ENCODE measurements at places on chromosomes 1 and 21.

- DNase-seq = no peak
Measured at GRCh38 chr21:35170244-35170643, 121.1 kb upstream of the RUNX1 start.

- DNase-seq = no peak
Measured at GRCh38 chr1:229133151-229133550, 137.8 kb upstream of the RAB4A start.

DNA sequence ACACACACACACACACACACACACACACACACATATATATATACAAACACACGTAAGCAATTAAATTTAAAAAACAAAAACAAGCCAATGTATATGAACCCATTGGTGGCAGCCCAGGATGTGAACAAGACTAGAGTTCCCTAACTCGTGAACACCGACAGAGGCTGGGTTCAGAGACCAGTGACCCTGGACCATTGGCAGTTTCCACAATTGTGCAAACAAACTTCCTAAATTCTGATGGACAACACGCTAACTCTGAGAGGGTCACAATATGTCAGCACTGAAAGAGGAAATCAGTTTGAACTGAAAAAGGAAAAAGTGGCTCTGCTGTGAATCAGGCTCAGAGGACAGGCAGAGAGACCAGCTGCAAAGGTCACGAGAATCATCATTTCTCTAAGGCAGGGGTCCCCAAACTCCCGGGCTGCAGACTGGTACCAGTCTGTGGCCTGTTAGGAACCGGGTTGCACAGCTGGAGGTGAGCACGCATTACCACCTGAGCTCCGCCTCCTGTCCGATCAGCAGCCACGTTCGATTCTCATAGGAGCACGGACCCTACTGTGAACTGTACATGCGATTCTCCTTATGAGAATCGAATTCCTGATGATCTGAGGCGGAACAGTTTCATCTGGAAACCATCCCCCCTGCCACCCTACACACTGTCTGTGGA is 50.5 kb upstream of the ERO1B start:
- no peak for DNase-seq

GRCh38 chr1:90558126-90558525 is 159.0 kb downstream of the BARHL2 start:
- no peak for DNase-seq

GRCh38 chr1:117162816-117163215 is 41.3 kb upstream of the TRIM45 start:
- no peak for DNase-seq

GRCh38 chr1:109740615-109741373 is at the start of gene GSTM3:
Gene GSTM3, minus strand, starts transcription at chr1:109741038. Its CDS starts 751 bp downstream, at chr1:109740287.
- DNase-seq = no peak

- no peak for DNase-seq
Measured at GRCh38 chr1:7420470-7421100, 350.5 kb upstream of the VAMP3 start.

DNA sequence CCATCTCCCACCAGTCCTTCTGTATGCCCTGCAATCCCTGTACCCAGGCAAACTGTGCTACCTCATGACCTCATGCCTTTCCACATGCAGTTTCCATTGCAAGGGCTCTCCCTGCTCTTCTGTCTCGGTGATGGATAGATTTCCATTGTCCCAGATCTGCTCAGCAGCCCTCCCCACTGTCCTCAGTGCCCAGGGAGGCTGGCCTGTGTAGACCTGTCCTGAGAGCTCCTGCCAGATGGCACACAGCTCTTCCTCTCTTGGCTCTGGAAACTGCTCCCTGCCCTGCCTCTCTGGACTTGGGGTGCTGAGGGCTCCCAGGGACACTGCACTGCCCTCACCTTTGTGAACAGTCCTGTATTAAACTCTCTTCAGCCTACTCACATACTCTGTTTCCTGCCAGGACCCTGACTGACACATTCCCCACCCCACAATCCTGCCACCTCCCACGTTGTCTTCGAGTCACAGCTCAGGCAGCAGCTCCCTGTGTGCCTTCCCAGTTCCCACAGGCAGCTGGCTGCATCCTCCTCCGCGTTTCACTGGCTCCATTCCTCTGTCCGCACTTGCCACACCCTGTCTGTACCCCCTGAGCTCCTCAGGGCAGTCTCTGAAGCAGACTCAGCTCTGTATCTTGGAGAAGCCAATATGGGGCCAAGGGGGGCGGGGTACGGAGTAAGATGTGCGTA is 57.0 kb downstream of the SPATA46 start:
- DNase-seq = no peak

GRCh38 chr1:236736761-236737160 is 50.5 kb downstream of the ACTN2 start:
- no peak for DNase-seq

DNA sequence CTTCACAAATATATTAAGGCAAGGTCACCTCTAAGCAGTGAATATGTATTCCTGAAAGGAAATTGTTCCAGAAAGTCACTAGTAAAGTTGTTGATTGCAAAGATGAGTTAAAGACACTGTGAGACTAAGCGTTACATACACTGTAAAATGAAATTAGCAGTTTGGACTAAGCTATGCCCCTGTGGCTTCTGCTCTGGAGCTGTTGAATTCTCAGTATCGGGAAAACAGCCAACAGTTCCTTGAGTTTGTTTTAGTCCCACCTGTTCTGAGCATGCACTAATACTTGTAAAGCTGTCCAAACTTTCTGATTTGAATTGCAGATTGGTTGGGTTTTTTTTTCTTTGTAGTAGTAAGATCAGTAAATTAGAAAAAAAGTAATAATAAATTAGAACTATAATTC is 21.0 kb downstream of the ANGPTL1 start:
- DNase-seq = no peak

DNA sequence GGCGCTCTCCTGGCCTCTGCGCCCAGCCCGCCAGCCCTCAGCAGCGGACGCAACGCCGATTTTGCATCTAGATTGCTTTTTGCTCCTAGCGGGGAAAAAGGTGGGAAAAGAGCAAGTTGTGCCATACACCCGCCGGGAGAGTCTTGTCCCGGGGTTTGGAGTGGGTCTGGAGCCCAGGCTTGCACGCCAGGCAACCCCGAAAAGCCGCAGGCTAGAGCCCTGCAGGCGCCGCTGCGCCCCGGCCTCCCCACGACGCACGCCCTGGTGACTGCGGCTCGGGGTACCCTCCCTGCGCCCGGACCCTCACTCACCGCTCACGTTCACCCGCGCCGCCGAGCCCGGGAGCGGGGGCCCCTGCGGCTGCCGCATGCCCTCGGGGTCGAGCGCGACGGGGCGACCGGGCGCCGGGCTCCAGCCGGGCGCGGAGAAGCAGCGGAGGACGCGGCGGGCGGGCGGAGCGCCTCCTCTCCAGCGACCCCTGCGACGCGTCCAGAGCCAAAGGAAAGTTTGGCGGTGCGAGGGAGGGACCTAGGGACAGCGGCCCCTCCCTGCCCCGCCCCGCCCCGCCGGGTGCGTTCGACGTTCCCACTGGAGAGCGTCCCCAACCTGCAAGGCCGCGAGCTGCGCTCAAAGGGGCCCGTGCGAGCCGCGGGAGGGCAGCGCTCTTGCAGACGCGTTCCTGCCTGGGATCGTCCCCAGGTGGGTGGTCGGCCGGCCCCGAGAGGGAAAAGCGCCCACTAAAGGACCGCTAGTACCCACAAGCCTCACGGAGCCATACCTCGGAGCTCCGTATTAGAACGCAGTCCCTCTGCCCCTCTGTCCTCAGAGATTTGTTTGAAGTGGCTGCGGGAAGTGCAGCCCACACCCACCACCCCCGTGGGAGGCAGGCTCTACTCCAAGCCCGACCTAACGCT is at the start of gene LPAR3:
Gene LPAR3, minus strand, starts transcription at position 502 of the 914 bp plus-strand sequence. CDS start 27,086 bp downstream, outside the sequence.
- DNase-seq = no peak

DNA sequence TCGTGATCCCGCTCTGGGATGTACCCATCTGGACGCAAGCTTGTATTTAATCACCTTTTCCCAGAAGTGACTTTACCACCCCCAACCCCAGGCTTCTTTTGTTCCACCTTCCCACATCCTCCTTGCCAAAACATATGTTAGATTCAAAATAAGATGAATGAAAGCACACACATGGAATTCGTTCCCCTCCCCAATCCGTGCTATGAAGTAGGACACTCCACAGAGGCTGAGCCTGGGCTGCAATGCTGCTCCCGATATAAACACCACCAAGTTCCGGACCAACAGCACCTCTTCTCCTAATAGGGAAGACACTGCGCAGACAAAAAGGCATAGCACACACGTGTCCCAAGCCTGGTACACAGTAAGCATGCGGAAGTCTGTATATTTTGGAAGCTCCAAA is 86.1 kb downstream of the CLSTN1 start:
- no peak for DNase-seq

DNA sequence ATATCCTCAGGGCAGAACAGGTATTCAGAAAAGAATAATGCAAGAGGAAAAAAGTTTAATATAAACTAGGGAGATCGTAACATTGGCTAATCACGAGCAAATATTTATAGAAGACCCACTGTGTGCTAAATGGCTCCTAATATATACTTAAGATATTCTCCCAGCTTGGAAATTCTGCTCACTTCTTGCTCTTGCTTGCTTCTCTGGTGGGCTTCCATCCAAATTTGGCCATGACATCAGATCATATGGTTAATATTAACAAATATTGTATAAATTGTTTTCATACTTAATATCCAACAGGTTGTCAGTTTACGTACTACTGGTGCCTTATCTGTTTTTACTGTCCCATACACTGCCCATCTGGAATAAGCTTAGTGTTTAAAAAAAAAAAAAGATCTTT is 1.1 kb downstream of the COX20 start:
- DNase-seq = no peak

- no peak for DNase-seq
Measured at GRCh38 chr1:175510914-175511313, 232.5 kb downstream of the TNR start.

- DNase-seq = no peak
Measured at GRCh38 chr1:46172321-46172720, 2.6 kb upstream of the TSPAN1 start.

- DNase-seq = no peak
Measured at GRCh38 chr1:29458737-29459619, 222.7 kb downstream of the PTPRU start.

- no peak for DNase-seq
Measured at GRCh38 chr1:231814021-231814420, 187.4 kb downstream of the DISC1 start.

GRCh38 chr1:23215751-23216449 is 1.4 kb downstream of the HTR1D start:
- no peak for DNase-seq

GRCh38 chr1:220918285-220918951 is 39.2 kb downstream of the HLX start:
- DNase-seq = peak; percentile 96

DNA sequence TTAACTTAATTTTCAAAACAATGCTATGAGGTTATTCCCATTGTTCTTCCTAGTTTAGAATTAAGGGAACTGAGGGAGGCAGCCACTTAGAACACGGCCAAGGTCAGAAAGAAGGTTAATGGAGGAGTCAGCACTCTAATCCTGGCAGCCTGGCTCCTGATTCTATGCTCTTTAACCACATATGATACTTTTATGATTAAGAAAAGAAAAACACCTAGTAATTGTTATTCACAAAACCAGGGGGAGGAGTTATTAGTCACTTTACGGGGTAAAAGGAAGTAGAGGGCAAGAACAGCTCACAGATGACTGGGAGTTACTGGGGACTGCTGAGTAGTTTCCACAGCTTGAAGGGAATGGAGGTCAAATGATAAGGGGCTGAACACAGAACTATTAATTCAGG is 38.6 kb downstream of the GADD45A start:
- no peak for DNase-seq

- no peak for DNase-seq
Measured at GRCh38 chr1:97200595-97200994, 479.0 kb downstream of the PTBP2 start.

GRCh38 chr1:196376630-196377328 is 231.5 kb downstream of the KCNT2 start:
- DNase-seq = no peak

DNA sequence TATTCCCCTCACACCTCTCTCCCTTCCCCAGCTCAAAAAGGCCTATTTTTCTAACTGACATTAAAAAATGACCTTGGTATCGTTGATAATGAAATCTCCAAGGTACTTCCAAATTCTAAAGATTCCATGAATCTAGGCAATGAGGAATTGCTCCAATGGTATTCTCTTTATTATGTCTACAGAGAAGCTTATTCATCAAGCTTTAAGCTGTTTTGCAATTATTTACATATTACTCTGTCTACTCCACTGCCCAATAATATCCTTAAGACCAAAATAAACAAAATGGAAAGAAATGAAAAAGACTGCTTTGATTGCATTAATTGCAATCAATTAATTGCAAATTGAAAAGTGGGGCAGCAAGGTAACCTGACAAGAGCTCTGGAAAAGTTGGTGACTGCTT is 7.9 kb downstream of the PLPP3 start:
- no peak for DNase-seq

DNA sequence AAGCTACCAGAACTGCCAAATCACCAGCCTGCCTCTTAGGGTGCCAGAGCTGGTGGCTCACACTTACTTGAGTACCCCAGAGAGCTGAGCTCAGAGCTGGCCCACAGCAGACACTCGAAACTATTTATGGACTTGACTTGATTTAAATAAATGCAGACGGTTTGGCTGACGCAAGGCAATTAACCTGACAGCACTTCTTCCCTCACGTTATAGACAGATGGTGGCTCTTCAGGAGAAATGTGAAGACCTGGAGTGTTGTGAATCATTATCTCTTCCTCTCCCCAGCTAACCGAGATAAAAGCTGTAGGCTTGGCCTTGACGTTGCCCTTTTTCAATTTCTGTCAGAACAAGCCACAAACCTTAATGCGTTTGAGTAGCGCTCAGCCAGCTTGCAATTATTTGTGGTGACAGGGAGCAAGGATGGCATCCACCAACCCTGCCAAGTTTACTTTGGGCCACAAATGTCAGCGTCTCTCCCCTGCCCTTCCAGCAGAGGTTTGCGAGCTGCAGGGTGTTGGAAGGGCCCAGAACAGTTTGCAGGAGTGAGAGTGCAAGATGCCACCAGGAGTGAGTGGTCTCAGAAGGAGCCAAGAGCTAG is 34.0 kb upstream of the BCAR3 start:
- DNase-seq = no peak

DNA sequence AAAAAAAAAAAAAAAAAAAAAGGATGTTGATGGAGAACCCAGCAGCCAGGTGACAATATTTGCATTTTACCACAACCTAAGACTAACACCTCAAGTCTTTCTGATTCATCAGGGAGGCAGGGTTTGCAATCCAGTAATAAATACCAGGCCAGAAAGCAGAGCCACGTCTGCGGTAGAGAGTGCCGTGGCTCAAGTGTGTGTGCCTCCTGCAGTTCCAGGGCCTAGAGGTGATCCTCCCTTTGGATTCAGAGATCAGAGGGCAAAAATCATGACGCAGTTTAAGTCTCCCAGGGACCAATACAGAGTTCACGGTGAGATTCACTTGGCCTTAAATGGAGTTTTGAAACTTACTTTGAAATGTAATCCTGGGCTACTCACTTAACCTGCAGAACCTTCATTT is 34.9 kb downstream of the TMCO4 start:
- DNase-seq = no peak

GRCh38 chr1:89545264-89546038 is 20.8 kb downstream of the LRRC8B start:
- no peak for DNase-seq

All from LNCaP clone FGC (cell line).